H9 (cell line): ENCODE measurements at places on chromosomes 12 and 14. TPM values are rescaled to one million over a fixed set of nuclear protein-coding genes. Genes with fewer than 3 reads are reported as not detected.

Gene ST8SIA1
- total RNA-seq, result 0.18 TPM in 1 of 2 replicates, not detected in the other

GRCh38 chr14:32304296-32304695 lies 24.8 kb upstream of the AKAP6 start:
- DNase-seq, result no peak

DNA sequence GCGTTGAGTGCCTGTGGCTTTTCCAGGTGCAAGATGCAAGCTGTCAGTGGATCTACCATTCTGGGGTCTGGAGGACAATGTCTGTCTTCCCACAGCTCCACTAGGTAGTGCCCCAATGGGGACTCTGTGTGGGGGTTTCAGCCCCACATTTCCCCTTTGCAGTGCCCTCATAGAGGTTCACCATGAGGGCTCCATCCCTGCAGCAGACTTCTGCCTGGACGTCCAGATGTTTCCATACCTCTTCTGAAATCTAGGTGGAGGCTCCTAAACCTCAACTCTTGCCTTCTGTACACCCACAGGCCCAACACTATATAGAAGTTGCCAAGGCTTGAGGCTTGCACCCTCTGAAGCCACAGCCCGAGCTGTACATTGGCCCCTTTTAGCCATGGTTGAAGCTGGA lies 52.9 kb downstream of the PRKCH start:
- DNase-seq, result no peak

DNA sequence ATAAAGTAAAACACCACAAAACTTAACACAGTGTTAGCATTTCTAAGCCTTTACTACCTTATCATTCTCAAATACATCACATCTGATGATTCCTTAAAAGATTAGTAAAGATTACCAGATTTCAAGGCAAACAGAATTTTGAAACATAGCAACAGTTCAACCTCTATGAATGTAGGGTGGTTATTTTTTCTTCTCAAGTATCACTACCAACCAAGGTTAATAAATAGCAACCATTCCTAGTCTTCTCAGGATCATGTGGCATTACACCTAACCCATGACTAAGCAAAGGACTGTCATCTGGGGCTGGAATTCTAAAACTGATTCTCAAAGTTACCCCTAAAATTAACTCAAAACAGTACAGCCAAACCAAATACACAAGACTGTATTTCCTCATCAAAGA lies 39.4 kb upstream of the CSRNP2 start:
- DNase-seq, result no peak

DNA sequence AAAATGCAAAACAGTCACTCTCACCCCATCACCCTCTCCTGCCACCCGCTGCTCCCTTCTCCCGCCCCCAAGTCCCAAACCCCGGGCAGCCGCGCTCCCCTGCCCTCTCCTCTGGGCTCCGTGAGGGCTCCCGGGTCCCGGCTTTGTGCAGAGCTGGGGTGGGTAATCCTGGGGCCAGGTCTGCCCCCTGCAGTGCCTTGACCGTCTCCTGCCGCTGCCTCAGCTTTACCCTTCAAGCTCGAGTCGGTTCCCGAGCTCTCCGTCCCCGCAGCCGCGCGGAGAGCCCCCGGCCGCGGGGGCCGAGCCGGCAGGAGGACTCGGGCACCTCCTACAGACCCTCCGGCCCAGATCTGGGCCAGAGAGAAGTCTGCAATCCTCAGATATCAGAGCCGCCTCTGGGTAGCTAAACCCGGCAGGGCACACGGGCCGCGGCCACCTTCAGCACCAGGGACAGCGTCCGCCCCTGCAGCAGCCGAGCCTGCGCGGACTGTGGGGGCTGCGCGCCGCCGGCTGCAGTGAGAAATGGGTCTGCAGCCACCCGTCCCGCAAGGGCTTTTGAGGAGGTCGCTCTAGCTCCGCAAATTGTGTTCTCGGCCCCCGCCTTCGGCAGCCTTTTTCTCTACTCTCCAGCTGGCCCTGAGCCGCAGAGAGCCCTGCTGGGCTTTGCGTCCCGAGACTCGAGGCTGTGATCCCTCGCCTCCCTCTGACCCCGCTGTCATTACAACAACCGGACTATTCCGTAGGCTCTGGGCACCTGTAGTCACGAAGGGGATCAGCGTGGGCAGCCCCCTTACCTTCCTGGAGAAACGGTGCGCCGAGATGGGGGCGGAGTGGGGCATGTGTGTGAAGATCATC lies 1.2 kb downstream of the PRMT8 start:
- DNase-seq, result peak; percentile 88

- no peak for DNase-seq
Observed at GRCh38 chr12:12891881-12892355, 556 bp downstream of the GPRC5A start.

DNA sequence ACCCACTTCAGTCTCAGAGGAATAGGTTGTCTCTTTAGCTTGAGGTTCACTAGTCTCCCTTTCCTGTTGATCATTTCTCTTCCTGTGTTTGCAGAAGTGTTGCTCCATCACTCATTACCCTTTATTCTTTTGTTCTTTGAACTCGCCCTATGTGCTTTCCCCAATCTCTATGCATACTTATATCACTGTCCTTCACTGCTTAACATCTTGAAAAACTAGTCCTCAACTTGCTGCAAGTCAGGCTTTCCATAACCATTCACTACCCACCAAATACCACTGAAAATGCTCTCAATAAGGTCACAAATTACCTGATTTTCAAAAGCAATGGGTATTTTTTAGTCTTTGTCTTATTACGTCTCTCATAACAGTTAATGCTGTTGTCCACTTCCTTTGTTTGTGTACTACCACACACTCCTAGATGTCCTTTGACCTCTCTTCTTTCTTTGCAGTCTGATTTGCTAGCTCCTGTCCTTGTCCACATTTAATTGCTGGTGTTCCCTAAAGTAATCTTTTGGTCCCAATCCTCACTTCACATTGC lies 80.8 kb downstream of the RIC8B start:
- DNase-seq, result no peak

DNA sequence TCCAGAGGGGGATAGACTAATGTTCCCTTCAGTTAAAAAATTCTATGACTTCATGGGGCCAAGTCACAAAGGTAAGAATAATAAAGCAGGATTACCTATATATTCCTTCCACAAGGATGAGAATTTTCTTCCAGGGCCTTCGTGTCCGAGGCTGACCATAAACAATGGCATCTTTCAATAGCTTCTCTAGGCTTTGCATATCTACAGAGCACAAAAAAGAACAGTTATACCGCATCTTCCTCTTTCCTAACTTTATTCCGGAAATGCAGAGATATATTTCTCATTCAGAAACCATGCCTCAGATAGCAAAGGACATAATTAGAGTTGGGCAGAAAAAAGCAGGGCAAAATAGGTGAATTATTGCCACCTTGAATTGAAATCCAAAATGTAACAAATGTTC lies 58.3 kb upstream of the ISM2 start:
- no peak for DNase-seq

Gene CLEC4C
- 0.26 TPM in 2 replicates for total RNA-seq

DNA sequence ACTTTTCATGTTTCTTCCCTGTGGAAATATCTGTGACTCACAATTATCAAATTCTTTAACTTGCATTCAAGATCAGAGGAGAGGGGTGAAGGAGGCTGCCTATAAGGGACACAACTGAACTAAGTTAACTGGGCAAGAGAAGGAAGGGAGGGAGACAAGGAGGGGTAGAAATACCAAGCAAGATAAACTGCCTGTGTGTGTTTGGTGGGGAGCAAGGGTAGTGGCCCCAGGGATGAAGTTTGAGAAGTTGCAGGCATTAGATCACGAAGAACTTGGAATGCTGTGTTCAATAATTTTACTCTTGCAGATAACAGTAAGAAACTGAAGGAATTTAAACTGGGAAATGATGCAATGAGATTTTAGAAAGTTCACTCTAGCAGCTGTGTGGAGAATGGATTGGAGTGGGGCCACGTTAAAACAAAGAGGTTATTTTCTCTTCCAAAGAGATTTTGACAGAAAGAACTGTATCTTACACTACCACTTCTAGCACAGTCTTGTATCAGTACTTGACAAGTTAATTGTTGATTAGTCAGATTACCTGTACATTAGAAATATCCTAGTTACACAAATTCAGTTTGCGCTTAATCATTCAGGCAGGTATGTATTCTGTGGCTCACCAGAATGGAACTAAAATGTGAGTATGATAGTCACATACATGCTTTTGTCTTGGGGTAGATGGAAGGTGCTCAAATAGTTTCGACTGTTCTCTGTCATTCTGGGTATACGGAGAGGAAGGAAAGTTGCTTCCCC lies 7.4 kb downstream of the PKP2 start:
- DNase-seq, result no peak

- DNase-seq, result no peak
Observed at GRCh38 chr12:56252649-56253048, 5.5 kb downstream of the ANKRD52 start.

- no peak for DNase-seq
Observed at GRCh38 chr14:56135001-56135400, 16.8 kb downstream of the PELI2 start.

- DNase-seq, result no peak
Observed at GRCh38 chr14:60485057-60485597, 736 bp downstream of the C14orf39 start.

Gene CACNA2D4
- total RNA-seq, result 0.61 and 0.79 TPM in 2 replicates
